ENCODE measurements at places on chromosomes 5 and 9.

DNA sequence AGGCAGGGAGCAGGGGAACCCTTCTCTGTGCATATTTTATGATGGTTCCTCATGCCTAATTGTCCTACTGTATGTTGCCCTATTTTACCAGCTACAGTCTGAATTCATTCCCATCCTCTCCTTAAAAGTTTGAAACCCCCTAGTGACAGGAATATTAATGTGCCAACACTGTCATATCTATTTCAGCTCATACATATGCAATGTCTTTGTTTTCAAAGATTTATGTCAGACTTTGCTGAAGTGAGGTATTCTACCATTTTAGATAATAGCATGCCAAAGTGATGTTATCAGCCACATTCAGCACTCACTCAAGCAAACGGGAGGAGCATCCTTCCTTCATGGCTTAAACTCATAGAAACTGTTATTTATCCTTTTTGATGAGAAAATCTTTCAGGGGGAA is 696.5 kb downstream of the NR2F1-AS1 start:
- no peak for DNase-seq

DNA sequence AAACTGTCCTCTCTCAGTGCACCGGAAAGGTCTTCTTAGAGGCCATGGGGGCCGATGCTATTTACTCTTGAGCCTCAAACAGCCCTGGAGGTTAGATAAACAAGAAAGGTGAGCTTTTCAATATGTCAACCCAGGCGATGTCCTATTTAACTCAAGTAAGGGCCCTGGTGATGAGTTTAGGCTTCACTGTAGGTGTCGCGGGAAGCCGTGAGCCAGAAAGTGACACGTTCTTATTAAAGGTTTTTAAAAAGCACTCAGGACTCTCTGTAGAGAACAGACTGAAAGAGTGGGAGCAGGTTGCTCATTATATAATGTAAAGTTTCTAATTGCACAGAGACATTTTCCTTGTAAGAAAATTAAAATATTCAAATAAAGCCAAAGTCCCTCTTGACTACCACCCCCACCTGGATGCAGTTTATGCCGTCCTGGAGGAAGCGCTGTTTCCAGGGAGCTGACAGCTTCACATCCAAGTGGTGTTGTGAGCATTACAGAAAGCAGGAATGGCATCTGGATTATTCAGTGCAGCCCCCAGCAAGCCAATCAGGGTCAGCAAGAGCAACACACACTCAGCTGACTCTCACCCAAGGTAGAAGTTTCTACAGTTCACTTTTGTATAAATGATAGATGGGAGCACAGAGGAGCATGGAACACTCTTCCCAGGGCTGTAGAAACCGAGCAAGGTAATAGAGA is 280.3 kb downstream of the DRD1 start:
- no peak for DNase-seq

GRCh38 chr9:94108584-94108983 is 24.3 kb downstream of the PTPDC1 start:
- no peak for DNase-seq

DNA sequence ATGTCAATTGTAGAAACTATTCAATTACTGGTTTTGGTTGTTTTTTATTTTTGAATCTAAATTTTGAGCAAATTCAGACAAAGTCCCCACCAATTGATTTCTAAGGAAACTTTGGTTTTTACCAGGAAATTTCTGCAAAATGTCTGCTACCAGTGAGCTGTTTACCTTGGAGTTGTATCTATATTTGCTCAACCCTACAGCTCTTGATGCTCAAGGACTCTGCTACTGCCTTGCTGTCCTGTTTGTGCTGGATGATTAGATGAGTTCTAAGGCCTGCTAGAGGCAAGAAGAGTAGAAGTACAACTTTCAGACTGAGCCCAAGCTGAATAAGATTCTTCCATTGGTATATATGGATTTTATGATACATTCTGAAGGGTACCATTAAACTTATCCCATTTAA is 42.6 kb upstream of the KIF2A start:
- DNase-seq = no peak

DNA sequence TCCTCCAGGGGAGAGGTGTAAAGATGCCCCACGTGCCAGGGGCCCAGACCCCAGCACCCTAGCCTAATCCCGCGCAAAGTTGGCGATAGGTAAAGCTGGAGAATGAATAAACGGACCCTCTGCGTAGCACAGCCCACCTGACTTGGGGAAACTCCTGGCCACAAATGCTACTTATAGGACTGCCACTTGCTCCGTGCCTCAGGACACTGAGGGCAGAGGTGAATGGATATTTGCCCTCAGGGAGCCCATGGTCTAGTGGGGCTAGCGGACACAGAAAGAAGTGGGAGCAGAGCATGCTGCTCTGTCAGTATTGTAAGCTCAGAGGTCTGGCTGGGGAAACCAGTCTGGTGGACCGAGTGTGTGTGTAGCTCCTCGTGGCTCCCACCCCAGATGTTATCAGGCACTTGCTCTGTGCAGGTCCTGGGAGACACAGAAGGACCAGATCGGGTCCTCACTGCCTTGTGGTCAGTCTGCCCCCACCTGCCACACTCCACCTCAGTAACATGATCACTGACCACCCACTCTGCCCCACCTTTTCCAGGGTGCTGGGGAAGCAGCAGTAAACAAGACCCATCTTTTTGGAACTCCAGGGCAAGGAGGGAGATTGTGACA is 841 bp downstream of the GRK6 start:
- no peak for DNase-seq

DNA sequence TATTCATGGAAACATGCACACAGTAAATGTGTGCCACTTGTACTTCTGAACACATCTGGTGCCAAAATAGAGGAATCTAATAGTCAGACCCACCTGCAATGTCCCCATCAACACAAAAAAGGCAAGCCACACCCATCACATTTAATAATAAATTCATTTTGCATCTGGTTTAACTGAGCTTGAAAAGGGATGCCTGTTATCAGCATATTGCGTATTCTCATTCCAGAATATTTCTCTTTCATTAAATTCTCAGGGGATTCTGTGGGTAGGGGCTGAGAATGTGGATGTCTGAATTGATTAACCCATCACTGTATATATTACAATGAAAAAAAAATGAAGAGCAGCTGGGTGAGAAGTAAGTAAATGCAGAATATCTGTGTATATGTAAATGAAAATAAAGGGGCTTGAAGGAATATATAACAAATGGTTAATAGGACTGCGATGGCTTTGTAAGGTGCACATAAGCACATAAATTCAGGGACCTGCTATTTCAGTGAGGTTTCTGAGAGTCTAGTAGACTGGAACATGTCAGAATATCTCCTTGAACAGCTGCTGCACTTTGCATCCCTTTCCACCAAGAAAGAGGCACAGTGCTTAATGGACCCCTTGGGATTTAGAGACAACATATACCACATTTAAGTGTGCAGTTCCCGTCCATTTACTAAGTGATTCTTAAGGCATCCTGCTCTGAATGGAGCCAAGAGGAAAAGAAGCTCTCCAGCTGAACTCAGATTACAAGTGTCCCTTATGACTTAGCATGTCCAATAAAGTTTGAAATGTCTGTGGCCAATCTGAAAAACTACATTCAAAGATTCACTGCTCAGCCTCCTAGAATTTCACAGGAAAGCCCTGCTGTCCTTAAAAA is 104.1 kb upstream of the NIPBL start:
- DNase-seq = no peak

DNA sequence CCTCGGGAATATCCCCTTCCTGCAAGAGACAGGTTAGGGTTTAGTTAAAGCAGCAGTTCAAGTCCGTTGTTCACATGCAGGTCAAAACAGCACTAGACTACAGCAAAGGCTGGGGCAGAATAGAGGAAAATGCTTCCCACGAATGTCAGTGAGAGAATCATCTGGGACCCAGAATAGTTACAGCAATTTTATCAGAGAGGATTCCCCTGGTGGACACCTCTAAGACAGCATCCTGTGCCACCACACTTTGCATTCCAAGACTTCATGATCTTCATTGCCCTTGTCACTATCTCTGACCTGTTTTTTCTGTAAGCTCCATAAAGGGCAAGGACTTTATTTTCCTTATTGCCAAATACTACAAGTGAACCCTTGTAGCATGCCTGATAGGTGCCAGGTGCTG is 12.9 kb downstream of the GRXCR2 start:
- no peak for DNase-seq
